ENCODE measurements at places on chromosomes 12 and 14. TPM values are rescaled to one million over a fixed set of nuclear protein-coding genes. Genes with fewer than 3 reads are reported as not detected.

CMA1 gene
- not detected for total RNA-seq

ACTR10 gene
- total RNA-seq = 79.7 TPM

- no peaks in the 10 kb centered on the region for H3K36me3 ChIP-seq
- H3K4me3 ChIP-seq = no peak overlapping the region
- no peak for DNase-seq
- H3K27ac ChIP-seq = no peak overlapping the region
- H3K4me1 ChIP-seq = no peaks in the 10 kb centered on the region
Observed at GRCh38 chr14:59032826-59033225, 155.6 kb upstream of the DAAM1 start.

ASCL1 gene
- not detected for total RNA-seq

DNA sequence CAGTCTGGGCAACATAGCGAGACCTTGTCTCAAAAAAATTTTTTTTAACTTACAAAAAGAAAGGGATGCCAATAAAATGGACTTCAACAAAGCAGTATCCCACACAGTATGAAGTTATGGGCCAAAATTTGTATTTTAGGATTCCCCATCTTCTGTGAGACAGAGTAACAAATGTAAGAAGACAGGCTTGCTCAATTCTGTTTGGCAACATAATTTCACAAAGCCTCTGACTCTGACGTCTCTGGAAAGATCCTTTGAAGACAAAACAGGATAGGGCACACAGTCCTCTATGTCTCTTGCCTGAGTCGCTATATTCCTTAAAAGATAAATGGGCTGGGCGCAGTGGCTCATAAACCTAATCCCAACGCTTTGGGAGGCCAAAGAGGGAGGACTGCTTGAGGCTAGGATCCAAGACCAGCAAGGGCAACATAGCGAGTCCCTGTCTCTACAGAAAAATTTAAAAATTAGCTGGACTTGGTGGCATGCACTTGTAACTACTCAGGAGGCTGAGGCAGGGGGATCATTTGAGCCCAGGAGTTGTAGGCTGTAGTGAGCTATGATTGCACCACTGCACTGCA lies 1.1 kb upstream of the HOMEZ start:
- H3K4me1 ChIP-seq = peaks cover 20% of the 10 kb centered on the region
- H3K36me3 ChIP-seq = no peaks in the 10 kb centered on the region
- no peaks in the 10 kb centered on the region for H3K27me3 ChIP-seq
